H1 (cell line): ENCODE measurements at places on chromosomes 12 and 14. TPM values are rescaled to one million over a fixed set of nuclear protein-coding genes. Genes with fewer than 3 reads are reported as not detected.

- no peaks in the 10 kb centered on the region for H3K36me3 ChIP-seq
- H3K27me3 ChIP-seq = no peaks in the 10 kb centered on the region
- DNase-seq = no peak
- H3K4me3 ChIP-seq = no peak overlapping the region
- H3K27ac ChIP-seq = no peak overlapping the region
Measured at GRCh38 chr12:131642101-131642540, 68.8 kb upstream of the SFSWAP start.

DNA sequence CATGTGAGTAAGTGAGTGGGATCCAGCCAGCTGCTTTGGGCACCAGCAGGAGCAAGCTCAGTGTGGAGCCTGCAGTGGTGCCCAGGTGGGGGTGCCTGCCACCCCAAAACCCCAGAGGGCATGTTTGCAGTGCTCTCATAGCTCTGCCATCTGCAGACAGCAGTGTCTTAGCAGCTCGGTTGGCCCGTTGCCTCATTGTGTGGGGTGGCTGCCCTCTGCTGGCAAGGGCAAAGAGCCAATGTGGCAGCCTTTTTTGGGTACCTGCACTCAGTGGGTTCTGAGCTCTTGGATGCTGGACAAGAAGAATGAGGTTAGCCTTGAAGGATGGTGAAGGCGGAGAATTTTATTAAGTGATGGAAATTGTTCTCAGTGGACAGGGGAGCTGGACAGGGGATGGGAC, 52.3 kb downstream of the NEUROD4 start:
- H3K36me3 ChIP-seq = no peaks in the 10 kb centered on the region
- H3K27me3 ChIP-seq = no peaks in the 10 kb centered on the region
- no peak for DNase-seq
- H3K4me1 ChIP-seq = 0 out of 2 replicates have a peak, but pooled peaks cover 2% of the 10 kb centered on the region
- H3K27ac ChIP-seq = no peak overlapping the region
- H3K4me3 ChIP-seq = no peak overlapping the region

GRCh38 chr12:41514907-41515306, 326.8 kb downstream of the PDZRN4 start:
- H3K27me3 ChIP-seq = no peaks in the 10 kb centered on the region
- no peak overlapping the region for H3K4me3 ChIP-seq
- no peak for DNase-seq
- no peak overlapping the region for H3K27ac ChIP-seq
- no peaks in the 10 kb centered on the region for H3K4me1 ChIP-seq
- H3K36me3 ChIP-seq = no peaks in the 10 kb centered on the region

- H3K36me3 ChIP-seq = peaks cover 10% of the 10 kb centered on the region; the same call in 1 of the 2 replicates
- H3K27me3 ChIP-seq = no peaks in the 10 kb centered on the region
- no peak overlapping the region for H3K4me3 ChIP-seq
- H3K4me1 ChIP-seq = peaks cover 5% of the 10 kb centered on the region; the same call in 1 of the 2 replicates
- no peak overlapping the region for H3K27ac ChIP-seq
Measured at GRCh38 chr14:50656776-50657175, 11.3 kb downstream of the SAV1 start.

GRCh38 chr12:11607313-11608081, 42.0 kb upstream of the ETV6 start:
- DNase-seq = no peak
- H3K4me3 ChIP-seq = no peak overlapping the region
- peaks cover 5% of the 10 kb centered on the region for H3K4me1 ChIP-seq
- no peaks in the 10 kb centered on the region for H3K27me3 ChIP-seq
- H3K27ac ChIP-seq = no peak overlapping the region
- no peaks in the 10 kb centered on the region for H3K36me3 ChIP-seq

DNA sequence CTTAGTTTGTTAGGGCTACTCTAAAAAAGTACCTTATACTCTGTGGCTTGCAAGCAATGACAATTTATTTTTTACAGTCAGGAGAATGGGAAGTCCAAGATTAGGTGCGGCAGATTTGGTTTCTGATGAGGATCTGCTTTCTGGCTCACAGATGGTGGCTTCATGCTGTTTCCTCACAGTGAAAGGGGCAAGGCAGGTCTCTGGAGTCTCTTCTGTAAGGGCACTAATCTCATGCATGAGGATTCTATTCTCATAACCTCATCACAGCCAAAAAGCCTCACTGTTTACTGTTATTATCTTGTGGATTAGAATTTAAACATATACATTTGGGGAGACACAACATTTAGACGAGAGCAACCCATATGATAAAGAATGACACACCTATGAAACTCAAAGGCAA, 1957.4 kb upstream of the SEL1L start:
- no peaks in the 10 kb centered on the region for H3K4me1 ChIP-seq
- H3K27ac ChIP-seq = no peak overlapping the region
- no peak overlapping the region for H3K4me3 ChIP-seq
- H3K36me3 ChIP-seq = no peaks in the 10 kb centered on the region
- no peaks in the 10 kb centered on the region for H3K27me3 ChIP-seq
- DNase-seq = no peak

Gene RDH16
- polyA plus RNA-seq = 0.79 and 0.93 TPM in 2 replicates
